ENCODE measurements at places on chromosomes 6 and 20. TPM values are rescaled to one million over a fixed set of nuclear protein-coding genes. Genes with fewer than 3 reads are reported as not detected.

- DNase-seq: no peak
Measured at GRCh38 chr20:52201395-52201794, 9.8 kb upstream of the ZFP64 start.

DNA sequence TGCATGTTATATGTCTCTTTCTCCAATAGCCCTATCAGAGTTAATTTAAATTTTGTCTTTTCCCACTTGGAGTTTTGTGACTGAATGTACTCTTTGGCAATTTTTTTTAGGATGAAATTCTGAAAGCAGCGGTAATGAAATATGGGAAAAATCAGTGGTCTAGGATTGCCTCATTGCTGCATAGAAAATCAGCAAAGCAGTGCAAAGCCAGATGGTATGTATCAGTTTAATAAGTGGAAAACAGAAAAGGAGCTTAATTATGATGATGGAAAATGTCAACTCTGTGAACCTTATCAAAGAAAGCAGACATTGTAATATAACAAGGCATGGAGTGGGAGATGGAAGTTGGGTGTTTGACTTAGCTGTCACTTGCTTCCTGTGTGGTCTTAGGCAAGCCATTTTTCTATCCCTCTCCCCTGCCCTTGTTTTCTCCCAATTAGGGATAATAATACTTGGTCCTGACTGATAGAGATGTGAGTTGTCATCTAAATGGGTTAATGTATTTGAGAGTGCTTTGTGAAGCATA is 2.7 kb downstream of the CDC5L start:
- no peak for DNase-seq

- no peak for DNase-seq
Measured at GRCh38 chr6:52293067-52293466, 8.5 kb upstream of the MCM3 start.

- DNase-seq: no peak
Measured at GRCh38 chr6:2471472-2471871, 226.1 kb upstream of the GMDS start.

DNA sequence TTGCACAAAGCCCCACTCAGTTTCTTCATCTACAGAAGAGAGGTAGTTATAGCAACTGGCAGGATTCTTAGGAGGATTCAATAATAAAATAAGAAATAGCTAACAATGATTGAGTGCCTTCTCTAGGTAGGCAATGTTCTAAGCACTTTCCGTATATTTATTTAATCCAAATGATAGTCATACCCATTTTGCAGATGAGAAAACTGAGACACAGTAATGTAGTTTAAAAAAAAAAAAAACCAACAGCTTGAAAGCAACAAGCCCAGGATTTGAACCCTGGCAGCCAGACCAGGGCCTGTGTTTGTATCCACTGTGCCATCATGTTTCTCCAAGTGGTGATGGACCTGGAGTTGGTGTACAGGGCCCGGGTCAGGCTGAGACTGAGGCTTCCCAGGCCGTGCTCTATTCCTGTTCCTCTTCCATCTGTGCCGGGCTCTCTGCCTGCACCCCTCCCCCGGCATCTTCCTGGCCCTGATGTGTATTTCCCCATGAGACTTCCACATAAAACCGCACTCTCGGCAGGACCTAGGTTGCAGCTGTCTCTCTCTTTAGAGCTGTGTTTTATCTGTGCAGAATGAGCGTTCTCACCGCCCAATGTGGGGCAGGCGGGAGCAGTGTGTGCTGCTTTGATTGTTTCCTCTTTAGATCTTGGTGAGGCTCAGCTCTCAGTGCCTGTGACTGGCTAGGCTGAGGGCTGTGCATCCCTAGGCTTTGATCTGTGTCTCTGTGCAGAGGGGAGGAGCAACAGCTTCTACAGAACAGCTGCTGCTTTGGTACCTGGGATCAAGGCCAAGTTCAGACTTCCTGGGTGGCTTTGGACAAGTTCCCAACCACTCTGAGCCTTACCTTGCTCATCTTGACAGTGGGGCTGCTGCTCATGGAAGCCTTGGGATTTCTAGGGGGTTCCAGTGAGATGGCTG is 49.5 kb downstream of the TOX2 start:
- no peak for DNase-seq

DNA sequence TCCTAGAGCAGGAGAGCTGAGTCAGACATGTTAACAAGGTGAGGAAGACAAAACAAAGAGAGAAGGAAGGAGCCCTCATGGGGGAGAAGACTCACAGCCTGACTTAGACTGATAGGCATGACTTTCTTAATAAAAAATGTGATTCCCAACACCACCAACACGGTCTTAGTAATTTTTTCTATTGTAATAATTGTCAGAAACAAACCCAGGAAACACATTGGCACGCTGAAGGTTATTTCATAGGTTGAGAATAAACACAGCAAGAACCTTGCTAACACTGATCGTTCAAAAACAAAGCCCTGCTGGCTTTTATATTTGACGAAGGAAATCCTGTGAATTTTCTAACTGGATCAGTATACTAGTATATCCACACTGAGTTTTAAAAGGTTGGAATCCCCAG is 286.8 kb downstream of the HACE1 start:
- no peak for DNase-seq

The PRSS35 gene
- total RNA-seq: 197 TPM

The STK4 gene
- 23.4 TPM for total RNA-seq

The CDH26 gene
- not detected for total RNA-seq

The TUBB1 gene
- 0.15 TPM for total RNA-seq
